ENCODE measurements at places on chromosomes 12 and 14.

GRCh38 chr14:94599656-94600004 lies 12.6 kb upstream of the SERPINA3 start:
- no peak for DNase-seq

- DNase-seq, result no peak
Measured at GRCh38 chr14:87034680-87035079, 958.3 kb downstream of the GALC start.

GRCh38 chr12:94255006-94255405 lies 106.6 kb downstream of the PLXNC1 start:
- DNase-seq, result no peak

- no peak for DNase-seq
Measured at GRCh38 chr12:118050972-118051910, 9.7 kb downstream of the WSB2 start.

DNA sequence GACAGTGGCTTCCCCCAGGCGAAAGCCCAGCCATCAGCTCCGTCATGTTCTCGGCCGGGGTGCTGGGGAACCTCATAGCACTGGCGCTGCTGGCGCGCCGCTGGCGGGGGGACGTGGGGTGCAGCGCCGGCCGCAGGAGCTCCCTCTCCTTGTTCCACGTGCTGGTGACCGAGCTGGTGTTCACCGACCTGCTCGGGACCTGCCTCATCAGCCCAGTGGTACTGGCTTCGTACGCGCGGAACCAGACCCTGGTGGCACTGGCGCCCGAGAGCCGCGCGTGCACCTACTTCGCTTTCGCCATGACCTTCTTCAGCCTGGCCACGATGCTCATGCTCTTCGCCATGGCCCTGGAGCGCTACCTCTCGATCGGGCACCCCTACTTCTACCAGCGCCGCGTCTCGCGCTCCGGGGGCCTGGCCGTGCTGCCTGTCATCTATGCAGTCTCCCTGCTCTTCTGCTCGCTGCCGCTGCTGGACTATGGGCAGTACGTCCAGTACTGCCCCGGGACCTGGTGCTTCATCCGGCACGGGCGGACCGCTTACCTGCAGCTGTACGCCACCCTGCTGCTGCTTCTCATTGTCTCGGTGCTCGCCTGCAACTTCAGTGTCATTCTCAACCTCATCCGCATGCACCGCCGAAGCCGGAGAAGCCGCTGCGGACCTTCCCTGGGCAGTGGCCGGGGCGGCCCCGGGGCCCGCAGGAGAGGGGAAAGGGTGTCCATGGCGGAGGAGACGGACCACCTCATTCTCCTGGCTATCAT lies 663 bp downstream of the PTGER2 start:
- DNase-seq, result no peak

GRCh38 chr14:61266891-61267740 lies 14.0 kb downstream of the TMEM30B start:
- no peak for DNase-seq

DNA sequence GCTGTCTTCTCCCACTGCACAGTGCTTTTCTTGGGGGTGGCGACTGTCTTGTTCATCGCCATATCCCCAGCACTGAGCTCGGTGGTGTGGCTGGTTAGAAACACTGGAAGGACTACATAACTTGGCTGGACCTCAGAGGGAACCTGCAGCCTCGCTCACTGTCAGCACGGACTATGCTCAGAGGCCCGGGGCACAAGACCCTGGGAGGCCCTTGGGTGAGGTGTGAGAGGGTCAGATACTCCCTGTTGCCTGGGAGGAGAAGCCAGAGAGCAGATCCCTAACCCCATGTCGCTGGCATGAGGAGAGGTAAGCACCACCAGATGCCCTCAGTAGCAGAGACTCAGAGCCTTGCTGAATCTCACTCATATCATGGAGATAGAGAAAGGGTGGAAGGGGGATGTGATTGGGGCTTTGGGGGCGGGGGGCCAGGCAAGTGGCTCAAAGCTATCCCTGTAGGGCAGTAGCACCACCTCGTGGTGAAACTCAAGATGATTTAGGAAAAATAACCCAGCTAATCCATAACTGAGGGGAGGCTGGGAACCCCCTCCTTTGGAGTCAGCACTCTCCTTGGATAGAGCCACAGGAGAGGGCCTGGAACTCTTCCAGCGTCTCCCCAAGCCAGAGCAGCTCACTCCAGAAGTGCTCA lies 18.7 kb upstream of the HDAC7 start:
- no peak for DNase-seq

DNA sequence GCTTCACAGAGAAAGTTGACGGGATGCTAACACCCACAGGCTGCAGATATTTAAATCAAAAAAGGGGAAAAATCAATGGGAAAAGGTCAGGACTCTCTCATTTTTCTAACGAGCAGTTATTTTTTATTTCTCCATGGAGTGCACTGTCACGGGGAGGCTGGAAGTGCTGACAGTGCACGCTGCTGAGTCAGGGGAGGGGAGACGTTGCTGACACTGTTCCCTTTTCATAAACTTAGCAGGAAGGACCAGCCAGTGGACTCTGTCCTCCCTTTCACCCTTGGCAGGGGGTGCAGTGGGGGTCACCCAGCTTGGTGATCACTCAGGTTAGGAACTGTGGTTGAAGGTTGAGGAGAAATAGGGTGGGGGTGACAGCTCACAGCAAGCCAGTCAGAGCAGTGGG lies 65.6 kb upstream of the FUT8 start:
- DNase-seq, result no peak

GRCh38 chr14:24699052-24699451 lies 65.1 kb upstream of the GZMB start:
- DNase-seq, result no peak

GRCh38 chr12:66290716-66291200 lies 11.5 kb upstream of the HELB start:
- DNase-seq, result no peak

GRCh38 chr12:121424624-121424975 lies 24.7 kb downstream of the RNF34 start:
- no peak for DNase-seq
